ENCODE measurements at places on chromosomes 7 and 10.
A peak's percentile ranks its signal among the peaks of the same experiment; 100 is the strongest.

GRCh38 chr10:27564880-27565279, 60.8 kb downstream of the RAB18 start:
- no peak for DNase-seq

DNA sequence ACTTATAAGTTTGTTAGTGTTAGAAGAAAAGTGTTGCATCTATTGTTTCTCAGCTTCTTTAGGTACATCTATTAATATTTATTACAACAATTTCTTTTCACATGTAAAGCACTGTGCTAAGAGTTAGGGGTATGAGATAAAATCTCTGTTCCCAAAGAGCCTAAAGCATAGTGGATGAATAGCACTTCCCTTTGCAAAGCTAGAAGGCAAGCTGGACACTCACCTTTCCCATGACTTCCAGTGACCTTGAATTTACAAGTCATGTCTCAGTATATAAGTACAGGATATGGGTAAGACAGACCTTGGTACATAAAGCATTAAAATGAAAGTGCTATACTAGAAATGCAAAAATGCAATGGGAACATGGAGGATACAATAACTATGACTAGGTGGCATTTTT, 8.7 kb downstream of the CNNM1 start:
- no peak for DNase-seq

DNA sequence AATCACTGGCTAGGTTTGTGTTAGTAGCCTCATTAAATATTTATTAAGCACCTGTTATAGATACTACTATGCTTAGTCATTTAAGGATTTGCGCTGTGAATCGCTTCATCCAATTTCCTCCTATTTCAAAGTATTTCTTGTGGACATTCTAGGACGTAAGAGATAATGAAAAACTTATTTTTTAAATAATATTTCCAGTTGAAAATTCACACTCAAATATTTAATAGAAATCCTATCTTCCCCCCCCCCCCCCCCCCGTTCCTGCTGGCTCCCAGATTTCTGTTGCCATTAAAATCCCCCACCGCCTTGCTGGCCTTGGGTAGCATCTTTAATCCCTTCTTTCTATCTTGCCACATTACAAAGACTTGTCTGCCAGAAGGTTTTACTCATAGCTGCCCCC, 6.0 kb downstream of the INSYN2A start:
- no peak for DNase-seq

GRCh38 chr7:21365866-21366624, 61.8 kb upstream of the SP4 start:
- DNase-seq = no peak

GRCh38 chr10:71999360-72000072, 35.3 kb downstream of the CHST3 start:
- DNase-seq = peak; percentile 88

- DNase-seq = no peak
Observed at GRCh38 chr7:5649641-5650040, 131.8 kb downstream of the RNF216 start.

Data from fibroblast of skin of back (primary cell).